ENCODE measurements at places on chromosomes 6 and 20.

DNA sequence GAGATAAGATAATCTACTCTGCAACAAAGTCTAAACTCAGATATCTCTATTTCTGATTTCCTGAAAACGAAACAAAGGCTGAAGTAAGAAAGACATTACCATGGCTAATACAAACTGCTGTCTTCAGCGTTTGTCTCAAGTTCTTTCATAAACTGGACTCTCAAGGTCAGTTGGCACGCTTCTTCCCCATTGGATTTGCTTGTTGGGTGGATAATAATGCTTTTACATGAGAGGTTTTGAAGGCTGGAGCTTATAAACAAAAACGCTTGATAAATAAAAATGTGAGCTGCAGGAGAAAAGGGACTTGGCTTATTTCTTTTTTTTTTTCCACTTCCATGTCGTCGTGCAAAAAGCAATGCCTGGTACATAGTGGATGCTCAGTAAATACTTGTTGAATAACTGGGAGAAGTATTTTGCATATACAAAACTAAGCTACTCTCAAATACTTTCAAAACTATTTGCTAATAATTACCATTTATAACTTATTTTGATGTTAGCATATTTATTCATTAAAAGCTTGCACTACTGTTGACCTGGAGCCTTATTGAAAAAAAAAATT is 65.7 kb upstream of the EEF1A1 start:
- no peak for DNase-seq

- DNase-seq = no peak
Observed at GRCh38 chr6:19896693-19897010, 59.5 kb downstream of the ID4 start.

- no peak for DNase-seq
Observed at GRCh38 chr6:42141603-42142117, 760 bp downstream of the C6orf132 start.

GRCh38 chr20:57865266-57865665 is 155.5 kb upstream of the PMEPA1 start:
- no peak for DNase-seq

DNA sequence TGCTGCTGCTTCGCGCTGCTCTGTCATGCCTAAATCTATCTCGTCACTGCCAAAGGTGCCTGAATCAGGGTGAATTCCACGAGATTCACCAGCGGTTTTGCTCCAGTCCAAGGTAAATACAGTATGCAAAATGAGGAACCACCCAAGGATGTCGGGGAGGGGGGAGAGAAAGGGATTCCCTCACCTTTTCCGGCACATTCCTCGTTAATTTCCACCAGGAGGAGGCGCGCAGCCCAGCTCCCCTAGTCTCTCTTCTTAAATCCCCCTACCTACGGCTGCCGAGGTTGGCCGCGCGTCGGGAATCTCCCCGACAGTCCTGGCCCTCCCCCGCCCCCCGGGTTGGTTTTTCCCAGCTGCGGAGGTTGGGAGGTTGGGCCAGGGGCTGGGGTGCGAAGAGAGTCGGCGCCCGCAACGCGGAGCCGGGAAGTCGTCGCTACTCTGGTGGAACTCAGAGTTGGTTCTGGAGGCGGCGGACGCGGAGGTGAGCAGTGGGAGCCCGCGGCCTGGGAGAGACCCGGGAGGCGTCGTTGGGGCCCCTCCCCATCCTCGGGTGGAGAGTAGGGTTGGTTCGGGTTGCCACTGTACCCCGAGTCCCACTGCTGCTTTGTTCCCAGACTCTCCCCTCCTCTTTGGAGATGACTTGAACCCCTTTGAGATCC is at the start of gene TPBG:
TPBG (plus strand) TSS at position 390 of the 659 bp plus-strand sequence. CDS start 1,145 bp downstream, outside the sequence.
- no peak for DNase-seq

DNA sequence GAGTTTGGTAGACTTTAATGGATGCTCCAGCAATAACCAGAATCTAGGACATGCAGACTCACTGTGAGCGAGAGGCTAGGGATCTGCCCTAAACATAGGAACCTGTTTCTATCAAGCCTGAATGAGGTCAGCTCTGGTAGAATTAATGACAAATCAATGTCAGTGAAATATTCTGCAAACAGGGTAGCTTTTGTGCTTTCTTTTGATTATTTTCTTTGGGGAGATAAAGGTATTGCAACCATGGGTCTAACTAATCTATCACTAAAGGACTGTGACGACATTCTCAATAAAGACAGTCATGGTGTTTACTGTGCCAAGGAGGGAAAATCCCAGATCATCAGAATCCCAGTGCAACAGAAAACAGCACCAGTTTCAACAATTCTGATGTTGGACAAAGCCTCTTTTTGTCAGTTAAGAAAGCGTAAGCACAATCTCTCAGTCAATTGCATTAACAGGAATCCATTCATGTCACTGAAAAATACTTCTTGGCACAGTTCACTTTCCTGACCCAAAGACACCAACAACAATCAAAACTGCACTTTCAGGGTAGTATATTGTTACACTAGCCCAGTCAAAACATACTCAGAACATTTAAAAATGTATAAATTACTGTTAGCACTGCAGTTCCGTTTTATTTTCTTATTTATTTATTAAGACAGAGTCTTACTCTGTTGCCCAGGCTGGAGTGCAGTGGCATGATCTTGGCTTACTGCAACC is 36.8 kb upstream of the SMIM29 start:
- no peak for DNase-seq

- no peak for DNase-seq
Observed at GRCh38 chr6:158705386-158706126, 55.7 kb downstream of the SYTL3 start.
